Chondrocyte (in vitro differentiated cells): ENCODE measurements at places on chromosomes 4 and X. TPM values are rescaled to one million over a fixed set of nuclear protein-coding genes. Genes with fewer than 3 reads are reported as not detected.

DNA sequence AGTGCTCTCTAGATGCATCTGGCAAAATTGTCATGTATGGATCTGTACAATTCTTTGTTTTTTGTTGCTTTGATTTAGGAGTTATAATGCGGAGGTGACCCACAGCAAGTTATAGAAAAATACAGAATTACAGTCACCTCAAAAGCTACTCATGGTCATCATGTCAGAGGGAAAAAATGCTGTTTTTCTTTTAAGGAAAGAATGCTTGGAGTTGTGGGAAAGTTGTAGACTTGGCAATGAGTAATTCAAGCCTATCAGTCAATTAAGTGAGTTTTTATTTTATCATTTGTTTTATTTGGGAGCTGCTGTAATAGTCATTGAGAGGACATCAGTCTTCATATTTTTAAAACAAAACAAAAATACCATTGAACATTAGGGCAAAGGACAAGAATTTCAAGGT lies 16.4 kb downstream of the FHL1 start:
- no peak for DNase-seq

DNA sequence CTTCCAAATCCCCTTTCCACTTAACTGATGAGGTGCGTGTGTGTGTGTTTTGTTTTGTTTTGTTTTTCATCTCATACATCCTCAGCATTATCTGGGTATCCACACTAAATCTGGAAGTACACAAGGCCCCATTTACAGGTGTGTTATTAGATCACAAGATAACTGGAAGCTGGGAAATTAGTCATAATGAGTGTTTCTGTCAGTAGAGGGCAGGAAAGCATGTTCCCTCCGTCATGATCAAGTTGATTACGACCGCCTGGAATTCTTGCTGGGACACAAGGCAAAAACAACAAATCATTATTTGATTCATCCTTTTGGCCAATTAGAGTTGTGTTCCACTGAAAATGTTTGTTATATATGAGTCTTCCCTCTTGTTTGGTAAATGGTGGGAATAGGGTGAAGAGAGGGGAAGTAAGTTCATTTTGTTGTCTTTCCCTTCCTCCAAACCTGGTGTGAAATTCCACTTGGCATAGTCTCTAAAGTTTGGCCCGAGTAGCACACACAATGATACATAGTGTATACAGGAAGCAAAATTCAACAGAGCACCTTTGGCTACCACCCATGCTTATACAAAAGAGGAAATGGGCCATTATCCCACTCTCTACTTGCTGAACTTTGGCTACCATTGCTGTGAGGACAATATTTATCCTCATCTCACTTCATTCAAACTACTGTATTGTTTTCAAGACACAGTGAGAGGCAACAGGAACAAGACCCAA lies 33.3 kb upstream of the TLL1 start:
- no peak for DNase-seq

- peak; percentile 36 for DNase-seq
Measured at GRCh38 chr4:7763788-7764187, 175.9 kb downstream of the AFAP1 start.

DNA sequence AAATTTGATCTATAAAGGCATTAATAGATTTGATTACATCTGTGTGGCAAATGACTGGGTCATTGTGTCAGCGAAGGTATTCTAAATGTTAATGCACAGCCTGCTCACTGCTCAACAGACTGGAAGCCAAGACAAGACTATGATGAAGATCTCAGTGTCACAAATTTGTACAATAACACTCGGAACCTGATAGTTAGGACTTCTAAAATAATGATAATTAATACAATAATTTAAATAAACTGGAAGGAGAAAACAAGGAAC lies 217.4 kb downstream of the CENPC start:
- DNase-seq = no peak

DNA sequence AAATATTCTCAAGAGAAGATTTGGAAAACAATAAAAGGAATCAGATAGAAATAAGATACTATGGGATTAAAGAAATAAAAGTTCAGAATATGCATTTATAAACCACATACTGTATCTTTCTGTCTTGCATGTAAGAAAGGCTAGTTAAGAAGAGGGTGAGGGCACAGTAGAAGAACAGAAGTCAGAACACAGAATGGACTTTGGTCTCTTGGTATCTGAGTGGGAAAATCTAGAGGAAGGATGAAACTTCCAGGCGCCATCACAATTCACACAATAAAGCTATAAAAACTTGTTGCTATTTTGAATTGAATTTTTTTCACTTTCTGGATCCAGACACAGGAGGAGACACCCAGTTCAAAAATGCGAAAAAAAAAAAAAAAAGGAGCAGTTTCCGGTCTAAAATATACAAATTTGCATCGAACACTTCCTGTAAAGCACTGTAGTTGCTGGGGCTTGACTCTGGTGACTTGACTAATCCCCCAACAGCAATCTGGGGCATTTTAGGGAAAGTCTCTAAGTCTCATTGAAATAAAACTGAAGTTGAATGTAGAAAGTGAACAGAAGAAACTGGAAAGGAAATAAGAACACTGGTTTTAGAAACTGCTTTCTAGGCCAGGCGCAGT lies 8.1 kb upstream of the NAAA start:
- DNase-seq = no peak

MAGEA6 gene
- total RNA-seq = not detected in 3 replicates
